ENCODE measurements at places on chromosomes 6 and 20.

- no peak for DNase-seq
Observed at GRCh38 chr6:150661216-150662007, 61.7 kb downstream of the PLEKHG1 start.

- no peak for DNase-seq
Observed at GRCh38 chr20:59992526-59993084, 34.4 kb downstream of the CDH26 start.

GRCh38 chr6:52087498-52087999, at the start of gene PKHD1:
TSS of gene PKHD1 (minus strand) at chr6:52087613. CDS start at chr6:52084933, 2,680 bp downstream.
- no peak for DNase-seq

- no peak for DNase-seq
Observed at GRCh38 chr6:48229841-48230240, 118.8 kb upstream of the PTCHD4 start.

DNA sequence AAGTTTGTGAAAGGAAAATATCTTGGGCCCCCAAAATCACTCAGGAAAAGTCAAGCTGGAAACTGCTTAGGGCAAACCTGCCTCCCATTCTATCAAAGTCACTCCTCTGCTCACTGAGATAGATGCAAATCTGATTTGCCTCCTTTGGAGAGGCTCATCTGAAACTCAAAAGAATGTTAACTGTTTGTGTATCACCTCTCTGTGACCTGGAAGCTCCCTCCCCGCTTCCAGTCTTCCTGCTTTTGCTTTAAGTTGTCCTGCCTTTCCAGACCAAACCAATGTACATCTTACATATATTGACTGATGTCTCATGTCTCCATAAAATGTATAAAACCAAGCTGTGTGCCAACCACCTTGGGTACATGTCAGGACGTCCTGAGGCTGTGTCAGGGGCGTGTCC, 331.4 kb upstream of the QKI start:
- no peak for DNase-seq

GRCh38 chr6:147127587-147127986, 76.6 kb upstream of the STXBP5 start:
- no peak for DNase-seq

DNA sequence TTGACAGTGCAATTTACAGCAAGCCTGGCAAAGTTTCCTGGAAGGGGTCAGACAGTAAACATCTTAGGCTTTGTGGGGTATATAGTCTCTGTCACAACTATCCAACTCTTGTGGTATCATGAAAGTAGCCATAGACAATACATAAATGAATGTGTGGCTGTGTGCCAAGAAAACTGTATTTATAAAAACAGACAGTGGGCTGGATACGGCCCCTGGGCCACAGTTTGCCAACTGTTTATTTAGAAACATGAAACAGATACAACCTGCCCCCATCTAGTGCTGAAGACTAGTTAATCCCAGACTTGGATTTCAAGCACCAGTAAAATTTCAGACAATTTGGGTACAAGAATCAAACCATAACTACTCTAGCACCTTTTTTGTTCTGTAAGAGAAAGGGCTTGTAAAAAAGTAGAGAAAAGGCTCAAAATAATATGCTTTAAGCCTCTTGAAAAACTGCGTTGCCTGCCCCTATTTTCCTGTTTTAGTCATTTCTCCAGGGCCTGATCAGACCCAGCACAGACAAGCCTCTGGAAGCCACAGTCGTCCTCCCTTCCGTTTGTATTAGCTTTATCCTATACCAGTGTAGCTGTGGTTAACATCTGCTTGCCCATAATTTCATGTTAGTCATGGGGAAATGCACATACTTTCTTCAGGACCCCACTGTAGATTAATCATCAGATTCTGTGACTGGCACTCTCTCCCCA, 30.8 kb downstream of the JAG1 start:
- no peak for DNase-seq

- no peak for DNase-seq
Observed at GRCh38 chr6:31961616-31962015, 2.6 kb downstream of the SKIC2 start.

- DNase-seq, result no peak
Observed at GRCh38 chr6:168150551-168151320, 71.7 kb upstream of the FRMD1 start.

- DNase-seq, result no peak
Observed at GRCh38 chr6:123456836-123457235, 179.9 kb downstream of the TRDN start.

- no peak for DNase-seq
Observed at GRCh38 chr20:48673507-48673906, 154.3 kb downstream of the PREX1 start.

GRCh38 chr6:133894795-133895358, 6.0 kb downstream of the TCF21 start:
- no peak for DNase-seq

- DNase-seq, result no peak
Observed at GRCh38 chr6:134757911-134758361, 192.0 kb downstream of the ALDH8A1 start.

- DNase-seq, result no peak
Observed at GRCh38 chr6:111761783-111762312, 111.4 kb downstream of the FYN start.

- DNase-seq, result no peak
Observed at GRCh38 chr20:23679133-23680092, 9.4 kb downstream of the CST4 start.

DNA sequence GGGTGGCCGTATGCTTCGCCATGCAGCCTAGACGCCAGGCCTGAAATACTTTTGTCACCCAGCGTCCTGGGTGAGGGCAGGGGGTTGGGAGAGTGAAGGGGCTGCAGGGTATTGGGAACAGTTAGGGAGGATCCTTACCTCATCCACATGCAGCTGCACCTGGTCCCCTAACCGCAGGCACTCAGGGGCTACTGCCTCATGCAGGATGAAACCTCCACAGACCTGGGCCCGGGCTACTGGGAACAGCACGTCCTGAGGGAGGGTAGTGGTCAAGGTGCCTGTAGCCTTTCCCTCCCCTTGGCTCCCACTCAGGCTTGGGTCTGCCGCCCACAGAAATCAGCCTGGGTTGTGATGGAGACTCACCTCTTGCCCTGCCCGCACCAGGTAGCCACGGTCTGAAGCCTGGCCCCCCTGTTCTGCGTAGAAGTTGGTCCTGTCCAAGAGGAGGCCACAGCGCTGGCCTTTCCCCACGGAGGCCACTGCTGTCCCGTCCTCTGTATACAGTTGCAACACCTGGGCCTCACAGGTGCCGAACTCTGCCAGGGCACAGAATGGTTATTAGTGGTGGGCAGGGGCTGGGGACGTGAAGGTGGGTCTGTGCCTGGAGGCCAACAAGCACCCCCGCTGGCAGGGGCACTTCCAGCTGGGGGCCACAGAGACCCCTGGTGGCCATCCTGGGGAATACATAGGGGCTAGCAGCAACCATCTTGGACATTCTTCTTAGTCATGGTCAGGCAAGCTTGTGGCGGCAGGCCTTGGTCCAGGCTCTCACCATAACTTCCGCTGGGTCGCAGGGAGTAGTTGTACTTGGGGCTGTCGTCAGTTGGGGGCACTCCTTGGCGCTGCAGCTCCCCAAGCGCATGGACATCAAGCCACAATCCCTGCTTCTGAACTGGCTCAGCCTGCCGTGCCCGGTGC, 8.6 kb downstream of the AARS2 start:
- peak; percentile 47 for DNase-seq

GRCh38 chr6:39224011-39224410, 5.3 kb downstream of the KCNK5 start:
- DNase-seq, result no peak

GRCh38 chr6:92047152-92047850, 1372.1 kb downstream of the EPHA7 start:
- DNase-seq, result no peak

DNA sequence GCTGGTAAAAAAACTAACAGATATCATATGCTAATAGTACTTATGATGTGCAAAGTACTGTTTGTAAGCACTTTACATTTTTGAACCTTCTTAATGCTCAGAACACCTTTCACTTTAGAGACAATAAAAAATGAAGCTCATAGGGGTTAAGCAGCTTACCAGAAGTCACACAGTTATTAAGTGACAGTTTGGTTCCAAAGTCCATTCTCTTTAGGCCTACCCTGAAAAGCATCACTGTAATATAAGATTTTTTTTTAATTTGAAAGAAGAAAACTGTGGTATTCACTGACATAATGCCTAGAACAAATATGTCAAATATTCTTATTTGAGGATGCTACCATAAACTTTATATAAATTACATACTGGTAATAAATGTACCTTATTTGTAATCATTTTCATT, 127.6 kb upstream of the RUNX2 start:
- no peak for DNase-seq

DNA sequence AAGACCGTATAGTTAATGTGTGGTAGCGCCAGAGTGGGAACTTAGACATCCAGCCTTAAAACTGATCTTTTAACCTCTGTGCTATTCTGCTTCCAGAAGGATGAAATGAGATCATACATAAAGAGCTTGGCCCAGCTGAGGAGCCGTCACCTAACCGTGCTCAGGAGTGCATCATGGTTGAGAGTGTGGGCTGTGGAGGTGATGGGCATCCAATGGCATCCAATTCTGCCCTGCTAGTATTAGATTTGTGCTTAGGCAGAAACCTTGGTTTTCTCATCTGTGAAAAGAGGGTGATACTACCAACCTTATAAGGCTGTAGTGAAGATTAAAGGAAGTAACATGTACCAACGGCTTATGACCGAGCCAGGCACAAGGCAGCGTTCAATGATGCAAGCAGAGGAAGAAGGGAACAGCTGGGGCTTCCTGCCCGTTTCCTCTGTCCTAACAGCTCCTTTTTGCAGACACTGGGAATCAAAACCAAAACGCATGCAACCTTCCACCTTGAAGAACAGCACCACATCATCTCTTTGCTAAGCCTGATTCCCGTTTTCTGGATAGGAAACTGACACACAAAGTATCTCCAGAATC, 1.3 kb downstream of the SLC22A16 start:
- peak; percentile 47 for DNase-seq

- no peak for DNase-seq
Observed at GRCh38 chr6:100514660-100515059, 49.9 kb upstream of the SIM1 start.

DNA sequence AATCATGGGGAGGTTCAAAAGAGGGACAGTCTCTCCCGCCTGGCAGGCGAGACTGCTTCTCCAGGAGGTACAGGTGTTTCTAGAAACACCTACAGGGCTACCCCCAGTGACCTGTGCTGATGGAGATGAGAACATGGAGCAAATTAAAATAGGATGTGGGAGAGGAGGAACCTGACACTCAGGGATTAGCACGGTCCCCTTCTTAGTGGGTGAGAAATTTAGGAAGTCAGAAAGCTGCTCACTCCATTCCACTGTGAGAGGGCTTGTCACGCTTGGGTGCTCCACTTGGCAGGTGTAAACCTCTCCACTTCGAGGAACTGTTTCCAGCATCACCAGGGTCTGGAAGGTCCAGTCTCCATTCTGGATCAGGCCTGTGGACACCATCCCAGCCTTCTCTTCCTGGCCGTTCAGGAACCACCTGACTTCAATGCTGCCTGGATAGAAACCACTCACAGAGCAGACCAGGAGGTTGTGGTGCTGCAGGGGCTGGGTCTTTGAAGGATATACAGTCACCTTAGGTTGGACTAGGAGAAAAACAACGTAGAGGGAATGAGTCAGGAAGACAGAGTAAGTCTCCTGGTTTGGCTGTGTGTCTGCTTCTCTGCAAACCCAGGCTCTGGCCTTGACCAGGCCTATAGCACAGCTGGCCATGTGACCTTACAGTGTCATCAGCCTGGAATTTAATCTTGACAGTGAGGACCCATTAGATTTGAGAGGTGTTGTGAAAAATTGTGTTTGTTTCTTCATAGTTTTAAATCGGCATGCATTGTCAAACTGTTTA, 8.1 kb downstream of the HLA-DRB1 start:
- no peak for DNase-seq

DNA sequence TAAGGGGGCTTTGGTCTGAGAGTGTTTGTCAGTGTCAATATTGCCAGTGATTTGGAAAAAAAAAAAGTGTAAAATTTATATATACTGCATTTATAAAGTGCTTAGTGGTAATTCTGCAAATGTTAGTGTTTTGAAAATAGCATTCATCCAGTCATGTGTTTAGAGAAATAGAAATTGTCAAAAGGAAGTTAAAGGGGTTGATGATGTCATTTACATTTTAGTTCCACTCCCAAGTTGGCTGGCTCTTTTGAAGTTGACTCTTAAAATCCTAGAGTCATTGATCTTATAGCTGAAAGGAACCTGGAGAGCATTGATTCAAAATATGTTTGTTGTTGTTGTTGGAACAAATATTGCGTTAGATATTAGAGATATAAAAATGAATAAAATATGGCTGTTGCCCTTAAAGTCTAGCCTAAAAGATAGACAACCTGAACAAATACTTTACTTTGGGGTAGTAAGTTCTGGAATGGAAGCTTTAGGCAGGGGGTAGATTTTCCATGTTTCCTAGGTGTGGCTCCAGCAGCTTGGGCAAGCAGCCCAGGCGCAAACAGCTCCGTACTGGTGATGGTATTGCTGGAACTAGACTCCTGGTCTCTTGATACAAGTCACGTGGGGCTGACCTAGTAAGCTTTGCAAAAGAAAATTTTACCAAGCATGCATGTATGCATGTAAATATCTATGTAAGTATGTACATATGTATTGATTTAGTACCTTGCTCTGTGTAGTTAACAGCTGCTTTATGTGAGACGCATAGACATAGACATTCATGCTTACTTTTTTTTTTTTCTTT, 46.3 kb downstream of the HIVEP1 start:
- DNase-seq, result no peak

DNA sequence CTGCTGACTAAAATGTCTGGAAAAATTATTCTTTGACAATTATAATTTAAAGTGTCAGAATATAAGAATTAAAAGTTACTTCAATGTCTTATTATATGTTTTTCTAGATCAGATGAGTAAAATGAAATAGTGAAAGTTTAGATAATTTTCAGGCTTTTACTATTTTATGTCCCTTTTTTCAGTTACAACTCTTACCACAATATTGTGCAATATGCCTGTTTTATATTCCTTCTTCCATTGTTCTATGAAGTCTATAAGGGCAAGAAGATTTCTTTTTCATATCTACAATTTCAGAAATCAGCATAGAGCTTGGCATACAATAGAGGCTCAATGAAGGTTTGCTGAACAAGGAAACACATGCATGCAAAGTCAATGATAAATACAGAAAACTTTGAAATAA, 401.2 kb upstream of the HTR1E start:
- DNase-seq, result no peak

DNA sequence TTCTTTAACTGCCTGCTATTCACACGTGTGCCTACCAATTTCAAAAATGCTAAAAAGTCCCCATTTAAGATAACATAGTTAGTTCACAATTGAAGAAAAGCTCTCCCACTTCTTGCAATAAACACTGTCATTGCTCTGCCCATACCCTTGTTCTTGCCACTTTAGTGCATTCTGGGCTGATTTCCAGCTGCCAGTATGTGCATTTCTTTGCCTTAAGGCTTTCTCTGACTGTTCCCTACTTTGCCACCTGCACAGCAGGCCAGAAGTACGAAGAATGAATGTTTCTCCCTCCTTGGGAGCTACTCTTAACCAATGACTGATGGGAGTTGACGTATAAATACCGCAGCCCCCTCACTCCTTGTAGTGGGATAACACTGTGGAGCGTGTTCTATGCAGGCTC, 16.0 kb upstream of the ATRN start:
- no peak for DNase-seq

DNA sequence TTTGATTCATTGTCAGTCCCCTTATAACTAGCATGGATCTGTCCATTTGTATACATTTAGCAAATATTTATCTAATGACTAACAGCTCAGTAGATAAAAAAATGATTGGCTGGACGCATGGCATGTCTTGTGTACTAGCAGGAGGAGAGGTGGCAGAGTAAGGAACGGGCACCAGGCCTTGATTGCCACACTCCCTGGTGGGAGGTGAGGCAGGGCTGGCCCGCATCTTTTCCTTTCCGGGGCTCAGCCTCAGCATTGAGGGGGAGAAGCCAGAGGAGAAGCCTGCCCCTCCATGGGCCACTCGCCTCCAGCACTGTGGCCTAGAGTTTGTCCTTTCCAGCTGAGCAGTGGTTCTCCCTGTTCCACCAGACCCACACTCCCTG, 84.9 kb upstream of the TMEM181 start:
- no peak for DNase-seq
